ENCODE measurements at places on chromosomes 4 and X.

- no peak for DNase-seq
Observed at GRCh38 chr4:180635281-180635680, 1607.9 kb upstream of the TENM3 start.

DNA sequence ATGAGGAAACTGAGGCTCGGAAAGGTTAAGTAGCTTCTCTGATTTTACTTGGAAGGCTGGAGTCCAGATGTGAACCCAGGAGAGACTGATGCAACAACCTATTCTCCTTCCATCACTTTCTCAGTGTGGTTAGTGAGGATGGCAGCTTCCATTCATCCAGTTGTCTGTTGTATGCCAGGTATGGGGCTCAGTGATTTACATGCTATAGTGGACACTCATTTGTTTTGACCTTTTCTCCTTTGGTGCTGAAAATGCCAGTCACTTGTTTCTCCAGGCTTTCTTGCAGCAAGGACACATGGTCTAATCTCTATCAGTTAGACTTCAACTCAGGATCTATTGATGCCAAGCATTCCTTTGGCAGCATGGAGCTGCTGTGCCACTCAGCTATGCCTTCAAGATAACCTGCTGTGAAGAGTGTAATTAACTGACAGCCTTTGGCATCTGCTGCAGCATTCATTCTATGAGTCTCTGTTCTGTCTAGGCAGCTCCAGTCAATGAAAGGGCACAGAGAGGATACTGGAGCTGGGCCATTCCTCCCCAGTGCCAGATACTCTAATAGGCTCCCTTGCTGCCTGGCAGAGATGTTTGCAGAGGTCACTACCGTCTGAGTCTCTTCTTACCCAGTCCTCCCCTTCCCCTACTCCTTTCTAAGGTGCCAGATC is 11.0 kb upstream of the CWH43 start:
- DNase-seq: no peak

DNA sequence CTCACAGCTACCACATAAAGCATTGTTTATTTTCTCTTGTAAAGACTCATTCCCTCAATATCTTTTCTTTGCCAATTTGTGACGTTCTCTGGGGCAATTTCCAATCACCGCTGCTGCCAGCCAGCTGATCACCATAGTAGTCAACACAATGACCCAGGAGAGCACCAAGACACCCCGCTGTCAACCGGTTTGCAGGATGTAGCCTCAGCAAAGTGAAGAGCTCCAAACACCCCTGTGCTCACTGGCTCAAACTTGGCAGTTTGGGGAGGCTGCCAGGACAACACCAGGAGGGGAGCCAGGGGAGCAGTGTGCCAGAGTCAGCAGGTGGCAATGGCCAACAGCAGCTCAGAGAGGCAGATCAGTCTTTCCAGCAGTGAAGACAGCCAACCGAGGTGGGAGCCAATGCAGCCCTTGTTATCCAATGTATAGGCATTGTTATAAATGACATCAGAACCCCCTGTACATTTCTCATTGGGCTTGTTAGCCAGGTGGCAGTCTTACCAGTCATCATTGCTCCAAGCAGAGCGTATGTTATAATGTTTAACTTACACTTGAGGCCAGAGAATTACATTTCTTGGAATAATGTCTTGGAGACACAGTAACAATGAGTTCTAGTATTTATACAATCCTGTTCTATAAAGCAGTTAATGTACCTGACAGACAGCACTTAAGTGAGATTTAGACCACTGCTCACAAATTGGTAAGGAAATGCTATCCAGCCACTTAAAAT is 274.9 kb upstream of the GK2 start:
- DNase-seq: no peak

- DNase-seq: no peak
Observed at GRCh38 chr4:142155347-142155746, 519.0 kb downstream of the IL15 start.

DNA sequence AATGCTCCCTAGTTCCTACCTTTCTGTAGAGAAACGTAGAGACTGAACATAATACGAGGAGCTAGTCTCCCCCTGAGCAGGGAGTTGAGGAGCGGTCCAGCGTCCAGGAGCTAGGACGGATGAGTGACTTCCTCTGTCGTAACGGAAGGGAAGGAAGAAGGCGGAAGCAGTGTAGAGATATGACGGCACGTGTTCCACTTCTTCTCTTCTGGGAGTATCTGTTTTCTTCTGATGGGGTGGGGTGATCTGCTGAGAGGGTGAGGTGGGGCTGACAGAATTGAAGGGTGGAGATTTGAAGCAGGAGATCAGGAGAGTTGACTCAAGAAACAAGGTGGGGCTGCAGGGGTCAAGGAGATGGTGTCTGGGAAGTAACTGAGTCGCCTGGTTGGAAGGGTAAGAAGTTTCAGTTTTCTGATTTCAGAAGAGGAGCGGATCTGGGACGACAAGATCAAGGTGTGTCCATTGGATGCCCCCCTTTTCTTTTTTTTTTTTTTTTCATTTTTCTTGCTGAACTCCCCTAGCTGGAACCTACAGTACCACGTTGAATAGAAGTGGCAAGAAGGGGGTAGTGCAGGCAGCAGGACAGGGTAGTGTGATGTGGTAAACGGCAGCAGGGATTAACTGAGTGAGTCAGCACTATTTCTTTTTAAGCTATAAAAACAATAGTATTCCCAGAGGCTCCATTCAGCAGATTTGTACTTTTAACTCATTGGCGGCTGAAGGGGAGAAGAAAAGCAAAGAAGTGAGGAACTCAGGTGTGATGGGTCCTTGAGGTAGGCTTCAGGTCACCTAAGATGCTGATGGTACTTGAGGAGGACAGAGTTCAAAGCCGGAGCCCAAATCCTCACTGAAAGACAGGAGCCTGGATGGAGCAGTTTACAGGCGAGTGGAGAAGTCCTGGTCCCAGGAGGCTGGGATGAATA is 50.8 kb upstream of the SETD7 start:
- DNase-seq: no peak

DNA sequence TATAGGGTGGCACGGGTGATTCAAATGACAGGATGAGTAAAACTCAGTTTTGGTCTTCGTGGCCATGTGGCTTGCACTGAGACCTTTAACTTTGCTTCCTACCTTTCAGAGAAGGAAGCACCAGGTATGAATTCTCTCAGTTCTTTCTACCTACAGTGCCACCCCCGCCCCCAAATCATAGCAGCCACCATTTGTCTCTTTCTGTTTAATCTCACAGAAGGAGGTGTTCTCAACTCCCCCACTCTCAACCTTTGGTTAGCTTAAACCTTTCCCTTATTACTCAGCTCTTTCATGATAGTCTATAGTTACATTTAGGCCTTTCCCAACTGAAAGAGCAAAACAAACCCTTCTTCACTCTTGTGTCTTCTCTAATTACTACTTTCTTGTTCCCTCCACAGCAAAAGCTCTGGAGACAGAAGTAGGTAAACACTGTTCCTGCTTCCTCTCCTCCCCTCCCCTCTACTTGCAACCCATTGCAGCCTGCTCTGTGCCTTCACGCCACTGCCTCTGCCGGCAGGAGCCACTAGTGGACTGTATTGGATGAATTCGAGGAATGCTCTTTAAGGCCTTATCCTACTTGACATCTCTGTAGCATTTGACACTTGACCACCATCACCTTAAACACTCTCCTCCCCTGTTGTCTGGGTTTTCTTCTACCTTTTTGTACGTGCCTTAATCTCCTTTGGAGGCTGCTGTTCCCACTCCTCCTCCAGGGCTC is 123.7 kb downstream of the AFF1 start:
- peak; percentile 10 for DNase-seq

DNA sequence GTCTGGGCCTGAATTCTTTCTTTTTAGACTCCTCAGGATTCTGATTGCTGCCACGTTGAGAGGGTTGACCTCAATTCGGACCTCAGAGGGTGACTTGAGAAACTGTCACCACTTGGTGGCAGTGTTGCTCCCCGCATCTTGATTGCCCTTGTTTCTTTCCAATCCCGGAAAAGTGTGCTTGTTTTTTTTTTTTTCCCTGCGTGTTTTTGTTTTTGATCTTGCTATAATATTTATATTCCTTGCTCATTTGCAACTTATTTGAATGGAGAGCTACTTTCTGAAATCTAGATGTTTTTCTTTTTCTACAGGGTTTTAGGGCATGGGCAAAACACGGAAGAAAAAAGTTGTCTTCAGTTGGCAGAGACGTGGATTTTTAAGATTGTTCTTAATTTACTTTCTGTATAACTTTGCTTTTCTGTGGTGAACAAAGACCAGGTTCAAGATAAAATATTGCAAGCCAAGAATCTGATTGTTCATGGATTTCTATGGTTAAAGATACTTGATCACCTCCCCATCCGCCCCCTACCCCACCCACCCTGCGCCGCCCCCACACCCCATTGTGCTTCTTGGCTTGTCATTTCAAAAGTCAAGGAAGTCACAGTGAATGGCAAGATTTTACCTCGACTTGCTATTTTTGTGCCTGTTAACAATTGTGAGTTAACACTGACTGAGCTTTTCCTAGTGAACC is 102.0 kb downstream of the PTTG2 start:
- DNase-seq: peak; percentile 10

- DNase-seq: no peak
Observed at GRCh38 chr4:124449881-124450280, 262.7 kb downstream of the ANKRD50 start.

- DNase-seq: no peak
Observed at GRCh38 chr4:15585331-15585730, 69.8 kb downstream of the FBXL5 start.

DNA sequence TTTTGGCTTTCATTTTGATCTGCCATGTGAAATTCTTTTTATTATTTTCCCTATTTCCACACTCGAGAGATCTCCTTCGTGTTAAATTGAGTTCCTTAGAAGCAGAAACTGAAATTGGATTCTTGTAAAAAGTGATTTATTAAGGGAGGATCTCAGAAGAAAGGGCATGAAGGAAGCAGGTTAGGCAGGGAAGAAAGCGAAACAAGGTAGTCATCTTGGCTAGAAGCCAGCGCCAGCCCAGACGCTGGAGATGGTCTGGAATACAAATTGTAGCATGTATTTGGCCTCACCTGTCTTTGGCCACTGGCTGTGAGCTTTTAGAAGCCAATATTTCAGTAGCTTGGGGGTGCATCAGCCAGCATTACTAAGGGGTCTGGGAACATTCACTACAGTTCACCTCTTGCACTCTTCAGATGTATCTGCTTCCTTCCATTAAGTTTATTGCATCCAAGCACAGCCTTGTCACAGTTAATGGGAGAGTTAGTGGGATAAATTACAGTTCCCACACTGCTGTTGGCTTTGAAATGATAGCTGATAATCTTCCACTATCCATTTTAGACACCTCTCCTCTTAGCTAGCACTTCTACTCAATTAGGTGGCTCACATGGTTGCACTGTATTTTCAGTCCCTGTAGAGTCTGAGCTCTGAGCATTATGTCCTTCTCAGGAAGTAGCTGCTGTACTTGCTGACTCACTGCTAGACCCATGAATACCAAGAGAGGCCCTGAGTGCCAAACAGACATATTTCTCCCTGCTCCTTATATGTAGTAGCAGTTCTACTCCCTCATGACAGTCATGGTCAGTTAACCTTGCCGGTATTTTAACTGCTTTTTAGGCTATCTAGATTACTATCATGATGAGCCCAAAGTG is 14.6 kb downstream of the GRXCR1 start:
- DNase-seq: no peak

DNA sequence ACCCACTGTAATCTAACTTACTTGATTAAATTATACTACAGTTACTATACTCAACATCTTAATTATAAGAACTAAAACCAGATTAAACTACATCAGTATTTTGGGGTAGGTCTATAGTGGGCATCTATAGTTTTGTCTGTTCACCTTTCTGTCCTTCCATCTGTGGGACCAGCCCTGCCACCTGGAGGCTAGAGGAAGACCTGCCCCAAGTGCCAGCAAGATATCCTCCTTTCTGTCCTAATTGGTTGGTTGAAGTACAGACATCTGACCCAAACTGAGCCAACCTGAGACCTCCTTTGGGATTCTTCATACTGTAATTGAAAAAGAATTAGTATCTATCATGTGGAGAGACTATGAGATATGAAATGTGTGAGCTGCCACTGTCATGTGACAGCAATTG is 172.2 kb upstream of the TLL1 start:
- no peak for DNase-seq

DNA sequence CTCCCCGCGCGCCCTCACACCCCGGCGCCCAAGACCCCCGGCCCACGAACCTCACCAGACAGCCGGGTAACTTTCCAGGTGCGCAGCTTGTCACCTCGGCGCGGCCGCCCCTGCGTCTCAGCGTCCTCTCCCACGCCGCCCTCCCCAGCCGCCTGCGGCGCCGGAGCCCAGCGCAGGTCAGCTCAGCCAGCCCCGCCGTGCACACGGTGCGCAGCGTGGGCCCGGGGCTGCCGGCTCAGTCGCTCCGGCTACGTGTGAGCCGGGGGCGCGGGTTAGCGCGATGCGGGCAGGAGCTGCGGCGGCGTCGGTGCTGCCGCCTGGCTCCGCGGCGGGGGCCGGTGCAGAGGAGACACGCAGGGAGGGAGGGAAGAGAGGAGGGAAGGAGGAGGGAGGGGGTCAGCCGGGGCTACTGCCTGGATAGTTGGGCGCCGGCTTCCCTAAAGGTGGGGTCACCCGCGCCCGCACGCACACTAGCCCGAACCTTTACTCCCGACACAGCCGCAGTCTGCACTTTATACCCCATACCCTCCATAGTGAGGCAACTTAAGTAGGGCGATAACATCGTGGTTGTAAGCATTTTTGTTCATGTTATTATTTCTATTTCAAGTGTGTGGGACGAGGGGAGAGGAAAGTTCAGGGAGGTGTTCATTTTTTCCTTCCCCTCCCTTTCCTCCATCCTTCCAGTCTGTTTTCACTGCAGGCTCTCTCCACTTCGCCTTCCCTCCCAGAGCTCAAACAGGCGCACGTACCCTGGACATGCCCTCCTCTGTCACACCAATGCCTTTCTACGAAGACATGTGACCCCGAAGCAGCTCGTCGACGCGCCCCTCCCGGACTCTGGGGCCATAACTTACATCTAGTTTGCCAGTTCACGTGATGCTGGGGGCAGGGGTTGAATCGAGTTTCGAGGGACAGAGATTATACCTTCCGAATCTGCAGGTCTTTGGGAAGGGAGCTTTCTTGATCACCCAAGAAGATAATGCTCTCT is at the start of gene PRKG2:
PRKG2 (minus strand) TSS at position 342 of the 988 bp plus-strand sequence. CDS start 10,175 bp downstream, outside the sequence.
- no peak for DNase-seq

DNA sequence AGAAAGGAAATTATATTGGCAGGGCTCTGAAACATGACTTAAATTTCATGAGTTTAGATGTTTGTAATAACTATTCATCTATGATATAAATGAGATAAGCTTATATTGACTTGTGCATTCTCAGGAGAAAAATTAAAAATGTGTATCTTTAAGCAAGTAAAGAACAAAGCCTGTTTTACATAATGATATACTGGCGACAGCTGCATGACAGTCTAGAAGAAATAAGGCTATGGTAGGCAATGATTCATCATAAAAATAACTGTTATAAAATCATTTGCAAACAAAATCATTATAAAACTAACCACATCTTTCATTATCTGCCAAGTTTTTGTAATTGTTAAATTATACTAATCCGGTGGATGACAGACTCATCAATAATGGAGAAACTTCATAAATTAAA is 188.1 kb downstream of the ADAM29 start:
- no peak for DNase-seq

DNA sequence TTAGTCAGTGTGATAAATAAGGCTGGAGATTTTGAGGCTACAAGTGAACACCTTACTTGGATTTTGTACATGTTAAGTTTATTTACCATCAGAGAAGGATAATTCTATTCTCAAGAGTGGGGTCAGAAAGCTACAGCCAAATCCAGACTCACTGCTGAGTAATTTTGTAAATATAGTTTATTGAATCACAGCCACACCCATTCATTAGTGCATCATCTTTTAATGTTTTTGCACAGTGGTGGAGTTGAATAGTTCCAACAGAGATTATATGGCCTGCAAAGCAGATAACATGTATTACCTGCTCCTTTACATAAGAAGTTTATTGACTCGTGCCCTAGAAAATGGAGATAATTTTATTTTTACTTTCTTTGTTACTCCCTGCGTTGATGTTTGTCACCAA is 60.4 kb downstream of the PCDH18 start:
- DNase-seq: no peak

GRCh38 chr4:61294936-61295335 is 94.8 kb downstream of the ADGRL3 start:
- no peak for DNase-seq

All from stimulated activated CD8-positive, alpha-beta memory T cell treated with anti-CD3 and anti-CD28 coated beads, Interleukin-4, amount 100 ng/mL, for 4 hours (primary cell).